Left renal cortex interstitium (tissue), 4 donors: ENCODE measurements at places on chromosomes 13 and 19. TPM values are rescaled to one million over a fixed set of nuclear protein-coding genes. Genes with fewer than 3 reads are reported as not detected.

GRCh38 chr19:16542910-16543472 lies 754 bp upstream of the CHERP start:
- DNase-seq = peak; percentile 2

GRCh38 chr13:109180905-109181425 lies 551.6 kb downstream of the MYO16 start:
- DNase-seq = no peak

DNA sequence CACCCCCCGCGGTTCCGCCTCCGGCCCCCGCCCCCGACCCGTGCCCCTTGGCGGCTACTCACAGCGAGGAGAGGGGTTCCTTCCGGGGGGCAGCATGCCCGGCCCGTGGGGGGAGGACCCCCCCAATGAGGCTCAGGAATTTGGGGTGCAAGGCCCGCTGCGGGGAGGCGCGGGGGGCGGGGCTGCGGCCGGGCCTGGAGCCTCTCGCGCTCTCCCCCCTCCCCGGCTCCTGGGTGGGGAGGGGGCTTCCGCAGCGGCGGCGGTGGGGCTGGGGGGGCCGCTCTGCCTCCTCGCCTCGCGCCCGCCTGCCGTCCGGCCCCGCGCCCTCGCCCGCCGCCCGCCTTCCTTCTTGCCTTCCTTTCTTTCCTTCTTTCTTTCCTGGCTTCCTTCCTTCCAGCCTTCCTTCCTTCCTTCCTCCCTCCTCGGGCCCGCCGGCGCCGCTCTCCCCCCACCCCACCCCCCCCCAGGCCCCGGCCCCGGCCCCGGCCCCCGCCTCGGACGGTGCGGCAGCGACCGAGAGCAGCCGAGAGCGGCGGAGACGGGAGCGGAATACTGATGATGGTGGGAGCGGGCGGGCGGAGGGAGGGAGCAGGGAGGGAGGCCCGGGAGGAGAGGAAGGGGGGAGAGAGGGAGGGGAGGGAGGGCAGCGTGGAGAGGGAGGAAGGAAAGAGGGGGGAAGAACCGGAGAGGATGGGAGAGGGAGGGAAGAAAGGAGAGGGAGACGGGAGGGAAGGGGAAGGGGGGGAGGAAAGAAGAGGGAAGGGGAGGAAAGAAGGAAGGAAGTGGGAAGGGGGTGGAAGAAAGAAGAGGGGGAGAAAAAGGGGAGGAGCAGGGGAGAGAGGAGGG lies at the start of gene LRRC4B:
Gene LRRC4B (minus strand): TSS at position 554 of the 846 bp plus-strand sequence. CDS start 19,597 bp downstream, outside the sequence.
- no peak for DNase-seq

DNA sequence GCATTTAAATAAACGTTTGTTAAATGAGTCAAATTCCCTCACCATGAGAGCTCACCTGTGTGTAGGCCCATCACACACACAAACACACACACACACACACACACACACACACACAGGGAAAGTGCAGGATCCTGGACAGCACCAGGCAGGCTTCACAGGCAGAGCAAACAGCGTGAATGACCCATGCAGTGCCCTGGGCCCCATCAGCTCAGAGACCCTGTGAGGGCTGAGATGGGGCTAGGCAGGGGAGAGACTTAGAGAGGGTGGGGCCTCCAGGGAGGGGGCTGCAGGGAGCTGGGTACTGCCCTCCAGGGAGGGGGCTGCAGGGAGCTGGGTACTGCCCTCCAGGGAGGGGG lies 8.5 kb upstream of the CEACAM5 start:
- no peak for DNase-seq

DNA sequence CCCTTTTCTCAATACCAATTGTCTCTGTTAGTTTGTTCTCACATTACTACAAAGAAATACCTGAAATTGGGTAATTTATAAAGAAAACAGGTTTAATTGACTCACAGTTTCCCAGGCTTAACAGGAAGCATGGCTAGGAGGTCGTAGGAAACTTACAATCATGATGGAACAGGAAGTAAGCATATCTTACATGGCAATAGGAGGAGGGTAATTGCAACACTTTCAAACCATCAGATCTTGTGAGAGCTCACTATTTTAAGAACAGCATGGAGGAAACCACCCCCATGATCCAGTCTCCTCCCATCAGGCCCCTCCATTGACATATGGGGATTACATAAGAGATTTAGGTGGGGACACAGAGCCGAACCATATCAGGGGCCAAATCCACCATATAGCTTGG lies 1210.1 kb upstream of the SPRY2 start:
- DNase-seq = no peak

GRCh38 chr13:108618233-108618632 lies 11.2 kb upstream of the MYO16 start:
- no peak for DNase-seq

DNA sequence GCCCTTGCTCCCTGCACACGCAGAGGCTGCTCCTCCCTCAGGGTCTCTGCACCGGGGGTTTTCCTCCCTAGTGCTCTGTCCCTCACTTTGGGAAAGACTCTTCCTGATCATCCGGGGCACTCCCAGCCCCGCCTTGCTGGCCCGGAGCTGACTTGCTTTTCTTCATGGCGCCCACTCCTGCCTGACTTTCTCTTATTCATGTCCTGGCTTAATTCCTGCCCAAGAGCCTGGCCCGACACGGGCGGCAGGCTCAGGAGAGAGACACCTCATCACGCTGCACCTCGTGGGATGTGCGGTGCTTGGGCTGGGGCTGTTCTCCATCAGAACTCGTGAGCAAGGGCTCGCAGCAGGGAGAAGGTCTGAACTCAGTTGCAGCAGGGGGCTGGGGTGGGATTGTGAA lies 11.8 kb upstream of the PLA2G4C start:
- DNase-seq = no peak

GRCh38 chr19:8654591-8655339 lies 24.3 kb downstream of the NFILZ start:
- no peak for DNase-seq

DNA sequence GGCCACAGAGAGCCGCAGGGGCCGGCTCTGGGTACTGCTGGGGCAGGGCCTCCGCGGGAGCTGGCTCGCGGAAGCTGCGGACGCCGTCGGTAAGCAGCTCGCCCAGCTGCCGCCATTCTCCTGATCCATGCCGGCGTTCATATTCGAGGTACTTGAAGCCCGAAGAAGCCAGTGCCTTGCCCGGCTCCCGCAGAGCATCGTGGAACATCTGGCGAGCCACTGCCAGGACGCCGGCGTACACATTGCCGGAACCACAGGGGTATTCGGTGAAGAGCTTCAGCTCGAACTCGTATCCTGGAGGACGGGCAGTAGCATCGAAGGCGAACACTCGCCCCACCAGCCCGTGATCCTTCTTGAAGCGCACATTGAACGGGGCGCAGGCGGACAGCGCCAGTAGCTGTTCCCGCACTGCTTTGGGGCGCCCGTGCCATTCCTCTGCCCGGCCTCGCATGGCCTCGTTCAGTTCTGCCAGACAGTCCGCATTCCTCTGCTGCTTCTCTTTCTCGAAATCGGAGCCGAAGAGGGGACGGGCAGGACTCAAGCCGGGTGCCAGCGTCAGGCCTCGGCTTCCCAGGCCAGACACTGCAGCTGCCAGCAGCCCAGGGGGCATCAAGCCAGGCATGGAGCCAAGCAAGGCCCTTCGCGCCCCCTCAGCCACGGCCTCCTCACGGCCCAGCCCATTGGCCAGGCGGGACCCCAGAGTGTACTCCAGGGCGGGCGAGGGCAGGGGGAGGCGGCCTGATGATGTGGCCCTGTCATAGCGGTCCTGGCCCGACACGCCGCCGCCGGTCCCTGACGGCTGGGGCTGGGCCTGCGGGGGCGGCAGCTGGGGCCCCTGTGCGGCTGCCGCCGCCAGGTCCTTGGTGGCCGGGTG lies 1.0 kb downstream of the IRF2BP1 start:
- no peak for DNase-seq

GRCh38 chr19:19491321-19492025 lies 23.9 kb downstream of the TSSK6 start:
- no peak for DNase-seq

- peak; percentile 41 for DNase-seq
These were observed 73.0 kb downstream of the CYSLTR2 start for GRCh38 chr13:48726711-48727110.

GRCh38 chr13:81017513-81018152 lies 676.7 kb upstream of the SPRY2 start:
- peak; percentile 15 for DNase-seq

DNA sequence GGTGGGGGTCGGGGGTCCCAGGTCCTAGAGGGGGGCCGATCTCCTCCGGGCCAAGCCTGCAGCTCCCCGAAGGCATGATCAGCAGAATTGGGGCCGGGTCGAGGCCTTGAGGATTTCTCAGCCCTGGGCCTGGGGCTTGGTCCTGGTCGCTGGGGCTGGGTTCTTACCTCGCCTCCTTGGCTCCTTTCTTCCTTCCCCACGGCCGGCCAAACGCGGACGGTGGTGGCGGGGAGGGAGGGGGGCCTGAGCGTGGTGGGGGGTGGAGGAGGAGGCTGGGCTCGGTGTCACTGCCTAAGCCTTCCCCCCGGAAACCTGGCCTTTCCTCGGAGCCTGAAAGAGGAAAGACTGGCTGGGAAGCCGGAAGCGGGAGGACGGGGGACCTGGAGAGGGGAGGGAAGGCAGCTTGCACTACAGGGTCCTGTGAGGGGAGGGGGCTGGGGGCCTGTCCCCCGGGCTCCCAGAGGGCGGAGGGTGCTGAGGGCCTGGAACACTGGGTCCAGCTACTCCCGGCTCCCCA lies at the start of gene ZNF579:
Gene ZNF579 (minus strand): TSS at position 221 of the 517 bp plus-strand sequence. CDS start 1,209 bp downstream, outside the sequence.
- DNase-seq = no peak

- no peak for DNase-seq
These were observed 5.3 kb downstream of the PRKACA start for GRCh38 chr19:14112051-14112808.

DNA sequence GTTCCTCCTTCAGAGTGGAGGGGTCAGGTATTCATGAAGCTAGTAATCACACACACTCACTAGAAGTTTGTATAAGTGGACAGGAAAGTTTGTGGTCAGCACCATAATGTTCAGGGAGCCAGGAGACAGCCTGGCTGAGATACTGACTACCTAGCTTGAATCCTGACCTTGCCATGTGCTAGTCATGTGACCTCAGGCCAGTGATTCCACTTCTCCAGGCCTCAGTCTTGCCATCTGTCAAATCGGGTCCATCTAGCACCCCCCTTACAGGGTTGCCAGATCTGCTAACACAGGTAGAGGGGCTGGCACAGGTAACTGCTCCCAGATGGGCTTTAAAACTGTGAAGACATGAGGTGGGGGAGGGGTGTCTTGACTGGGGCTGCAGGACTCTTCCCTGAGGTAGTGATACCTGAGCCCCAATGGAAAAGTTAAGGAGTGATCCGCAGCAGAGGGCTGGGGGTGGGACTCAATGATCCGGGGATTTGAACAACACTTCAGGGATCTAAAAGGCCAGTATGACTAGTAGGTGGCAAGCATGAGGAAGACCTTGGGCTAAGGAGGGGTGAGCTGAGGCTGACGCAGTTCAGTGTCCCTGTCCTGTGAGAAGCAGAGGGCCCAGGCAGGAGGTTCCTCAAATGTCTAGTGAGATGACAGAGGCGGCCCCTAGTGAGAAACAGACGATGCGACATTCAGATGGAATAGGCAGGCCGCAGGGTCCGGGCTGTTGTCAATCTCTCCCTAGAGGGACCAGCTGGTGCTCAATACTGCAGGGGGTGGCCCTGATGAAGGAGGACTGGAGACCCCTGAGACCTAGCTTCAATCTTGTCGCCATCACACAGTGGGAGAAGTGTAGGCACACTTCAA lies 8.5 kb downstream of the ACTMAP start:
- DNase-seq = no peak

DNA sequence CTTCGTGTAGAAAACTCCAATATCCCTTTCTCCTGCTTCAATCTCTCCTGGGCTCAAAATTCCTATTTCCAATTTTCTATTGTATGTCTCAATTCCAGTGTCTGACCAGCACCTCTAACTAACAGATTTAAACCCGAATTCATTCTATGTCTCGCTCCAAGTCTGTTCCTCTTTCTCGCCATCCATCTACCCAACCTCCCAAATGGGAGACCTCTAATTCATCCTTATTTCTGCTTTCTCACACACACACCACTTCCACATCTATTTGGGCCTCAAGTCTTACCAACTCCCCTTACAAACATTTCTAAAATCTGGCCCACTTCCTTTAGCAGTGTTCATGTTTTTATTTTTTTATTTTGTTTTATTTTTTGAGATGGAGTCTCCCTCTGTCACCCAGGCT lies 53.3 kb downstream of the MBD3L2B start:
- DNase-seq = no peak

DNA sequence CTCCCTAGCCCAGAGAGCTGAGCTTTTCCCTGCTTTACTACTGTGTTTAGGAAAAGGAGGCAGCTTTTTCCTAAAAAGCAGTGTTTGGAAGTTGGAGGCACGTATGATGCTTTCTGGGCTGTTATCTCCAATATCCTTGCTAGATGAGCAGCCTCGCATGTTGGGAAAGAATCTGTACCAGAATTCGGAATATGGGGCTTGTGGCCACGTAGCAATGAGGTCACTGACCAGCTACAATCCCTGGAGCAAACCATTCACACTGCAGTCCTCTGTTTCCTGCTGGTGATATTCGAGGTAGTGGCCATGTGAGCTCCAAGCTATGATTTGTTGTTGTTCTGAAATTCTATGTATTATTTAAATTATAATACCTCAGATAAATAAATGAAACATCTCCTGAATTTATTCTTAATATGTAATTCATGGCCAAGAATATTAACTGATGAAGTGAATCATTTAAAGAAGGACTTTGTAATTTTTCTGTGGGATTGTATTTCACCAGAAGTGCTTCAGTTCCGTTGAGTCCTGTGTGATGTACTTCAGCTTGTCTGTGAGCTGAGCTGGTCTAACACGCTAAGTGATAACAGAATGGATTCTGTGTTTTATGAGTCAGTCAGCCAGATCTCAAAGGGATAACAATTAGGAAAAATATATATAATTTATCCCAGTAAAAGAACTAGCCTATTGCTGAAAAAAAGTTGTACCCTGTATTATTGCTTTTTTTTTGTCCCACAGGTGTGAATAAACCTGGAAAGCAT lies 319.5 kb downstream of the SHISA2 start:
- no peak for DNase-seq

GRCh38 chr19:13926010-13926409 lies 12.2 kb downstream of the PODNL1 start:
- DNase-seq = no peak

DNA sequence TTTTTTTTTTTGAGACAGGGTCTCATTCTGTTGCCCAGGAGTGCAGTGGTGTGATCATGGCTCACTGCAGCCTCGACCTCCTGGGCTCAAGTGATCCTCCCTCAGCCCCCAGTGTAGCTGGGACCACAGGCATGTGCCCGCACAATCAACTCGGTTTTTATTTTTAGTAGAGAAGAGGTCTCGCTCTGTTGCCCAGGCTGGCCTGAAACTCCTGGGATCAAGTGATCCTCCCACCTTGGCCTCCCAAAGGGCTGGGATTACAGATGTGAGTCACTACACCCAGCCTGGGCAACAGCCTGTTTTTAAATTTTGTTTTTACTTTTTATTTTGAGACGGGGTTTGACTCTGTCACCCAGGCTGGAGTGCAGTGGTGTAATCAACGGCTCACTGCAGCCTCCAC lies 2.3 kb upstream of the KDM4B start:
- no peak for DNase-seq

The SHC2 gene
- polyA plus RNA-seq = 44.9 TPM

The MCEMP1 gene
- polyA plus RNA-seq = 0.36 TPM

The ZIC5 gene
- 0.05 TPM for polyA plus RNA-seq

The FXYD3 gene
- 16.2 TPM for polyA plus RNA-seq

The BIVM gene
- 43.5 TPM for polyA plus RNA-seq

The APOC4 gene
- not detected for polyA plus RNA-seq

The ZSWIM9 gene
- polyA plus RNA-seq = 12.2 TPM

The TPTE2 gene
- polyA plus RNA-seq = 0.51 TPM

The KLC3 gene
- polyA plus RNA-seq = 2.3 TPM

The CDK8 gene
- polyA plus RNA-seq = 22.6 TPM

The LCP1 gene
- polyA plus RNA-seq = 6.5 TPM
